ENCODE measurements at places on chromosomes 16 and 17.

DNA sequence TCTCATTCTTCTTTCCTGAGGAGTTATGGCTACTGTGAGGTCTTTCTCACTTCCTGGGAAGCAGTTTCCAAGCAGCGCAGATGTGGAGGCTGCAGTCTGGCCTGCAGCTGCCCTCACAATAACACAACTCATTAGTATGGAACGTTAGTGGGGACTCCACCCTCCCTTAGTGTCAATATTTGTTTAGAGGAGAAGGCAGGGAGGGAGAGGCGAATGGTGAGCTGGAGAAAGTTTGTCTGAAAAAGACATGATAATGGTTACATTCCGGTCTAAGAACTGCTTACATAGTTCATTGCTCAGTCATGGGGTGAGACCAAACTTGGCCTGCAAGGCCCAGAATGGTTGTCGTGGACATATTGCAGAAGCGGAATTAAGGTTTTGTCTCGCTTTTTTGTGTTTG lies 170.2 kb downstream of the HS3ST3B1 start:
- no peak for DNase-seq

GRCh38 chr16:4046221-4046620 lies 70.0 kb downstream of the ADCY9 start:
- no peak for DNase-seq

DNA sequence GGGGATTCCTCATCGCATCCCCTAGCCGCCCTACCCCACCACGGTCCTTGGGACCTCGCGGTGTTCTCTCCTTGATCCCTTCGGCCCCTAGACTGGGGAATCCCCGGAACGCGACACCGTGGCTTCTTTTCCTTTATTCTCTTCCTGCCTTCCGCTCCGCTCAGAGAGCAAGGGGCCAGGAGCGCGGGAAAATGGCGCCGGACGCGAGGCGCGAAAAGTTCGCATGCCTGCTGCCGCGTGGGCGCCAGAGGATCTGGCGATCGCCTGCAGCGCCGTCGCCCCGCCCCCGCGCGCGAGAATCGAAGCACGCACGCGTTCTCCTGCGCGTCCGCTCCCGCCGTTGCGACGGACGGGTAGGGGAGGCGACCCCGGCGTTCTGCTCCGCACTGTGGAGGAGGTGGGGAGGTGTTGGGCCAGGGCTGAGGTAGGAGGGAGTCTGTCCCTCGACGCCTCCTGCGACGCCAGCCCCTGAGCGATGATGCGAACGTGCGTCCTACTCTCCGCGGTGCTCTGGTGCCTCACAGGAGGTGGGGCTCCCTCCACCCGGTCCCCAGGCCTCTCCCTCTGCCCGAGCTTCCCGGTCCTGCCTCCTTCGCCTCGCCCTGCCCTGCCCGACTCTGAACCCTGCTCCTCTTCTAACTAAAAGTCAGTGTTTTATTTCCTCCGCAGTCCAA lies at the start of gene ZPBP2:
TSS of gene ZPBP2 (plus strand) at position 323 of the 674 bp plus-strand sequence. CDS start at position 476, 153 bp downstream.
- peak; percentile 61 for DNase-seq

GRCh38 chr16:8818504-8819270 lies 21.0 kb downstream of the PMM2 start:
- no peak for DNase-seq

DNA sequence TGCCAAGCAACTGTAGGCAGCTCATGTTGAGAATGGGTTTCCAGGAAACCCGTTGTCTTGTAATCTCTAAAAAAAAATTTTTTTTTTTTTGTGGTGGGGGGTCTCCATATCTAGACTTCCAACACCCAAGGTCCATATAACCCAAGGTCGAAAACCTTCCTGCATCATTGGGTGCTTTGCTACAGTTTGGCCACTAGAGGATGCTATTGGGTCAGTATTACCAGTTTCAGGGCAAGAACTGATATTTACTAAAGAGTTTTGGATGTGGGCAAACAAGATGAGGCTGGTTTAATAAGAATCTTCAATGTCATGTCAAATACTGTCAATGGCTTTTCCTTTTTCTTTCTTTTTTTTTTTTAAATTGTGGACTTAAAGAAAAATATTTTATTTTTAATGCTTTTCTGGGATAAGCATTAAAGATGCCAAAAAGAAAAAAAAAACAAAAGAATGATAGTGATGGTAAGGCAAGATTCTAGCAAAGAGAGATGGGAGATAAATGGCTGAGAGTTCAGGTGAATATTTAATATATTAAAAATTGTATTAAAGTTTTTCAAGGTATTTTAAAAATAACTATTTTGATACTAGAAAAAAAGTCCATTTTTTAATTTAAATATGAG lies 62.2 kb downstream of the DHRS7C start:
- no peak for DNase-seq
